ENCODE measurements at places on chromosomes 11 and 22. TPM values are rescaled to one million over a fixed set of nuclear protein-coding genes. Genes with fewer than 3 reads are reported as not detected.
A peak's percentile ranks its signal among the peaks of the same experiment; 100 is the strongest.

DNA sequence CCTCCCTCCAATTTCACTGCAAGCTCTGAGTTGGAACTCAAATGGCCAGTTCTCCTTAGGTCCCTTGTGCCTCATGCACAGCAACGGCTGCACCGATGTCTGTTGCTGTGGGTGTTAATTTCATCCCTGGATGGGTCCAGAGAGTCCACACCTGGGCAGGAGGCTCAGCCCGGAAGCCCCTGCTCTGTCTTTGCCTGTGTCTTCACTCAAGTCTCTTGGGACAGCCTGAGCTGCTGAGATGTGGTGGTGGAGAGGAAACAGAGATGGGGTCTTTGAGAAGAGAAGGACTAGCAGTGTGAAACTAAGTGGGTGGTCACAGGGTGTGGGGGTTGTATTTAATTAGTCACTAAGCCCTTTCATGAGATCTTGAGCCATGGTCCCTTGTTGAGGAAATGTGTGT is 109.3 kb downstream of the NECTIN1 start:
- DNase-seq: no peak
- H3K4me3 ChIP-seq: no peak overlapping the region
- no peaks in the 10 kb centered on the region for H3K4me1 ChIP-seq

DNA sequence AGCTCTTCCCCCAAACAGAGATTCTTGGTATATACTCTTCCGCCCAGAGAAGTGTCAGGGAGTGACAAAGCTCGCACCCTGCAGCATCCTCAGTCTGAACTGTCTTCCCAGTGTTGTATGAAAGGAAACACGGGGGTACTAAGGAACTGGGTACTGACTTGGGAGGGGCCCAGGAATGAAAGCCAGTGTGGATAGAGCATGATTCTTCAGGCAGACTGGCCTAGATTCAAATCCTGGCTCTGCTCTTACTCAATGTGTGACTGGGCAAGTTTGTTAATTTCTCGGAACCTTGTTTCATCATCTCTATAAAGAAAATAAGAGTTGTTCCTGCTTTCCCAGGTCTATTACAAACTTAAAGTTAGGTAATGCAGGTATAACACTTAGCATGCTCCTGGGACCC is 266.0 kb upstream of the NARS2 start:
- peaks cover 16% of the 10 kb centered on the region for H3K27me3 ChIP-seq
- DNase-seq: no peak
- H3K27ac ChIP-seq: no peak overlapping the region
- H3K4me3 ChIP-seq: no peak overlapping the region
- no peaks in the 10 kb centered on the region for H3K36me3 ChIP-seq

DNA sequence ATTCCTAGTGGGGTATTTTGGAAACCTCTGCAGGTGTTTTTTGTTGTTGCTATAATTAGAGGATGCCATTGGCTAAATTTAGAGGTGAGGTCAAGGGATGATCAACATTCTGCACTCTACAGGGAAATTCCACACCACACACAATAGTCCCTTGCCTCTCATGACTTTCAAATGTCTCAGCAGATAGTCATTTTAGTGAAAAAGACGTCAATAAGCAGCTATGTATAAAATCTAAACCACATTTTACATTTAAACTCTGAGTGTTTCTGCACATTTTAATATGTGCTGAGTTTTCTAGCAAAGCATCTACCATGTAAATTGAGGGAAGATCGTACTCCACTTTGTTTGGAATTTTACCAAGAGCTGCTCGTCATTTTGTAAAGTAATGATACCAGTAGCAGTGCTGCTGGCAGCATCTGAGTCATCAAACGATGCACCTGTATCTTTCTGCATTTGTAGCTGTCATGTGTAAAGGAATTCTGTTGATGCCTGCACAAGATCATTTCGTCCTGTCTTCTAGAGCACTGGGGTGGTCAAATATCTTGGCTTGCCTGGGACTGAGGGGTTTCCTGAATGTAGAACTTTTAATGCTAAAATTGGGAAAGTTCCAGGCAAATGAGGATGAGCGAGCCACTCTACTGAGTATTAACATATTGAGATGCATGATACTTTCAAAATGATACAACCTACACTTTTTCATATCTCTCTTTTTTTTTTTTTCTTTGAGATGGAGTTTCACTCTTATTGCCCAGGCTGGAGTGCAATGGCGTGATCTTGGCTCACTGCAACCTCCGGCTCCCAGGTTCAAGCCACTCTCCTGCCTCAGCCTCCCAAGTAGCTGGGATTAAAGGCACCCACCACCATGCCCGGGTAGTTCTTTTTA is 414.5 kb upstream of the SYN3 start:
- no peak overlapping the region for H3K27ac ChIP-seq
- H3K27me3 ChIP-seq: no peaks in the 10 kb centered on the region
- H3K36me3 ChIP-seq: no peaks in the 10 kb centered on the region
- no peak overlapping the region for H3K4me3 ChIP-seq

DNA sequence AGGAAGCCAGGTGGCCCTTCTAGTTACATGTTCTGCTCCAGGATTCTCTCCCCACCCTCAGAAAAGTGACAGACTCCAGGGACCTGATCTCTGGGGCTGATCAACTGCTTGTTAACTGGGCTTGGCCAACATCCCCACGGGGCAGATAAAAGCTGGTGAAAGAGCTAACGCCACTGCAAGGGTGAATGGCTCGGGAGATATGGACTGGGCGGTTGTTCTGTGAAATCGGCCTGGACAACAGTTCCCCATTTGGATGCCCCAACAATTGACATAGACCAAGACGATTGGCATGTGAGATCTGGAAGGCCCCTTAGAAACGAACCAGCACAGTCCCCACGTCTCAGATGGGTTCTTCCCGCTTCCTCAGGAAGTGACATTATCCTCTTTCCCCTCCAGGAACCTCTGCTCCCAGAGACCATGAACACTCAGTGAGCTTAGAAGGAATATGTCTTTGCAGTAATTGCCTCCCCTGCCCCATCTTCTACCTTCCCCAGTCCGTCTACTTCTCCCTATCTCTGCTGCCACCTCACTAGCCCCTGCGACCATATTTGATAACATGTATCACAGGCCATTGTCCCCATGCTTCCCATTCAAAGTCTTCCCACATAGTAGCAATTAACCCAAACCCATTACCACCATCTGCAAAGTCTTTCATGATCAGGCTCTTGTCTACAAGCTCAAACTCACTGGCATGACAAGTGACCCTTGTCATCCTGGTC is 5.6 kb upstream of the PRG2 start:
- H3K36me3 ChIP-seq: no peaks in the 10 kb centered on the region
- DNase-seq: no peak
- H3K27me3 ChIP-seq: no peaks in the 10 kb centered on the region
- no peak overlapping the region for H3K4me3 ChIP-seq

- no peak overlapping the region for H3K27ac ChIP-seq
- H3K27me3 ChIP-seq: peaks cover 40% of the 10 kb centered on the region
- no peaks in the 10 kb centered on the region for H3K4me1 ChIP-seq
- DNase-seq: peak; percentile 86
- H3K36me3 ChIP-seq: peaks cover 2% of the 10 kb centered on the region
Observed at GRCh38 chr11:3341298-3341697, 37.6 kb downstream of the ZNF195 start.

DNA sequence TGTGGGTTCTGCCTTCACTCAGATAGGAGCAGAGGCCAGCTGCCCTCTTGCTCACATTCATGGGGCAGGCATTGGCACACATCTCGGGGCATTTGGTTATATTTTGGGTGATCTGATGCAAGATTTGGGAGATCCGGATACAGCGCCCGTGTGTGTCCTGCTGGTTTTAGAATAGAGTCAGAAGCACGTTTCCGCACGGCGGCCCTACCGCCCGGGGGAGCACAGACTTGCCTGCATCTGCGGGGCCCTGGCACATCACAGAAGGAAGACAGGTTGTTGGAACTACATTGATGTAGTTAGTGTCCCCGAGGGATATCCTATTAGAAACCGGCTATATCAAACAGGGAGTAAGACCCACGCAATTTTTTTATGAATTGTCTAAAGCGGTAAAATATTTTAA is 982.8 kb downstream of the NTM start:
- H3K27ac ChIP-seq: no peak overlapping the region
- H3K27me3 ChIP-seq: no peaks in the 10 kb centered on the region
- H3K36me3 ChIP-seq: no peaks in the 10 kb centered on the region
- DNase-seq: no peak

- H3K4me3 ChIP-seq: no peak overlapping the region
- H3K36me3 ChIP-seq: no peaks in the 10 kb centered on the region
- no peaks in the 10 kb centered on the region for H3K27me3 ChIP-seq
- DNase-seq: no peak
Observed at GRCh38 chr11:80432057-80432456, 991.2 kb upstream of the TENM4 start.

DNA sequence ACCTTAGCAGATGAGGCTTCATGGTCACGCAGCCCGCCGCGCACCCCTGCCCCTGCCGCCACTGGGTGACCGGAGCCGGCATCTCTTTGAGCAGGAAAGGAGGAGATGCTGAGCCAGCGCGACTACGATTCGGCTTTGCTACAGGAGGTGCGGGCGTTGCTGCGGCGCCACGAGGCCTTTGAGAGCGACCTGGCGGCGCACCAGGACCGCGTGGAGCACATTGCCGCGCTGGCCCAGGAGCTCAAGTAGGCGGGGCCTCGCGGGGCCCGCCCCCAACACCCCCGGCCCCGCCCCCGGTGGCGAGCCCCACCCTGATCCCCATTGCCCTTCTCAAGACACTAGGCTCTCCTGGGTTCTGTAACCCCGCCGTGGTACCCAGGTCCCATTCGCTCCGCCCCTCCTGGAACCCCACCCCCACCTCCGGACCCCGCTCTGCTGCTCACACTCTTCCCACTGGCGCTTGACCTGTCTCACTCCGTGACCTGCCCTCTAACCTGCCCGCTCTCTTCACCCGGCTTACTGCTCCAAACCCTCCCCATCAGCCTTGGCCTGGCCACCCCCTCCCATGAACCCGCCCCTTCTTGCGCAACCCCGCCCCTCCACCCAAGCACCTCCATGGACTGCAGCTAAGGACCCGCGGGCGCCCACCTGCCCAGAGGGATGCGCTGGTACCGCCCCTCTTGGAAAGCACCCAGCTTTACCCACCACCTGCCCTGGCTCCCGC is 9.1 kb downstream of the CTSF start:
- H3K4me3 ChIP-seq: no peak overlapping the region
- peak; percentile 19 for DNase-seq
- H3K27me3 ChIP-seq: peaks cover 6% of the 10 kb centered on the region
- H3K36me3 ChIP-seq: no peaks in the 10 kb centered on the region

GRCh38 chr11:85752890-85753581 is 57.9 kb downstream of the SYTL2 start:
- peak; percentile 94 for DNase-seq
- H3K36me3 ChIP-seq: no peaks in the 10 kb centered on the region
- H3K27ac ChIP-seq: peak overlapping the region; percentile 97
- peak overlapping the region; percentile 57 for H3K4me3 ChIP-seq

- no peak overlapping the region for H3K27ac ChIP-seq
- peaks cover 4% of the 10 kb centered on the region for H3K4me1 ChIP-seq
- H3K36me3 ChIP-seq: no peaks in the 10 kb centered on the region
- no peak overlapping the region for H3K4me3 ChIP-seq
Observed at GRCh38 chr11:1546536-1547466, 25.3 kb downstream of the DUSP8 start.

DNA sequence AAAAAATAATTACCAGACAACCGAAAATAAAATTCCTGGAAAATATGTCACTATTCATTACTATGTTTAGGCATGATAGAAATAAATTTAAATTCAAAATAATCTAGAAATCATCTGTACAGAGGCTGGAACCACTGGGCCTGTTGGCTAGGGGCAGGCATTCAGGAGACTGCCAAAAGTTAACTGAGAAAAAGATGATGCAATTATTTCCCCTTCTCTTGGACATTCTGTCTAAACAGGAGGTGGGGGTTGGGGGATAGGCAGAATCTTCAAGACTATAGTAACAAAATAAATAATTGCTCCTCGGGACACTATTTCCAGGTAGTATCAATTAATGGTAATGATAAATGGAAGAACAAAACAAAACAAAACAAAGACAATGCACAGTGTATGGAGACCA is 14.1 kb downstream of the BTBD10 start:
- no peak for DNase-seq
- H3K36me3 ChIP-seq: peaks cover 14% of the 10 kb centered on the region
- no peak overlapping the region for H3K4me3 ChIP-seq
- no peaks in the 10 kb centered on the region for H3K27me3 ChIP-seq
- H3K27ac ChIP-seq: no peak overlapping the region
- peaks cover 36% of the 10 kb centered on the region for H3K4me1 ChIP-seq

DNA sequence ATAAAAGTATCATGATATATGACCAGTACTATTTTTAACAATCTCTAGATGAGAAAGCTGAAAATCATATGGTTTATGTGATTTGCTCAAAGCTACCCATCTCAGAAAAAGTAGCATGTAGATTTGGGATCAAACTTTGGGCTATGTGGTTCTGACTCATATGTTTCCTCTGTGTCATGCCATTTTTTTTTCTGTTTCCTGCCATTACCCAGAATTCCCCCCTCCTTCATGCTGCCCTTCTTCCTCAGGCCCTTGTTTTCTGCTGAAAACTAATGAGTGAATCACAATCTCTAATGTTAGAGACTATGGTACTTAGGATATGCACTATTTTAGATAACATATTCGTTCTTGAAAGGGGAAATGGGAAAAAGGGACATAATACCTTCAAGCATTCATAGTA is 80.7 kb downstream of the JRKL start:
- no peak for DNase-seq
- no peaks in the 10 kb centered on the region for H3K4me1 ChIP-seq
- H3K4me3 ChIP-seq: no peak overlapping the region
- H3K27ac ChIP-seq: no peak overlapping the region

GRCh38 chr11:13450832-13451397 is 12.1 kb downstream of the BTBD10 start:
- DNase-seq: no peak
- peaks cover 15% of the 10 kb centered on the region for H3K36me3 ChIP-seq
- H3K27ac ChIP-seq: no peak overlapping the region
- H3K4me1 ChIP-seq: peaks cover 30% of the 10 kb centered on the region

GRCh38 chr11:45288339-45288738 is 2.2 kb upstream of the SYT13 start:
- DNase-seq: no peak
- H3K27ac ChIP-seq: no peak overlapping the region
- H3K27me3 ChIP-seq: peaks cover 50% of the 10 kb centered on the region
- no peak overlapping the region for H3K4me3 ChIP-seq

- peak; percentile 84 for DNase-seq
- no peaks in the 10 kb centered on the region for H3K27me3 ChIP-seq
- no peaks in the 10 kb centered on the region for H3K36me3 ChIP-seq
- H3K4me3 ChIP-seq: no peak overlapping the region
Observed at GRCh38 chr11:6693342-6694228, 10.4 kb upstream of the MRPL17 start.

The RASL10A gene
- not detected for total RNA-seq

The OR2AG2 gene
- total RNA-seq: not detected

The C11orf42 gene
- not detected for total RNA-seq

The EMID1 gene
- not detected for total RNA-seq

The F2 gene
- not detected for total RNA-seq

The CCDC87 gene
- total RNA-seq: 0.12 TPM

The CCDC157 gene
- 1.1 TPM for total RNA-seq

The CDCA5 gene
- total RNA-seq: 169 TPM

The MCAM gene
- 8.4 TPM for total RNA-seq

The CSF2RB gene
- total RNA-seq: not detected

The TRIM68 gene
- 11.3 TPM for total RNA-seq
